ENCODE measurements at places on chromosomes 2 and 18.

- DNase-seq = peak; percentile 45
These were observed 23.5 kb upstream of the ELAC1 start for GRCh38 chr18:50944245-50944932.

DNA sequence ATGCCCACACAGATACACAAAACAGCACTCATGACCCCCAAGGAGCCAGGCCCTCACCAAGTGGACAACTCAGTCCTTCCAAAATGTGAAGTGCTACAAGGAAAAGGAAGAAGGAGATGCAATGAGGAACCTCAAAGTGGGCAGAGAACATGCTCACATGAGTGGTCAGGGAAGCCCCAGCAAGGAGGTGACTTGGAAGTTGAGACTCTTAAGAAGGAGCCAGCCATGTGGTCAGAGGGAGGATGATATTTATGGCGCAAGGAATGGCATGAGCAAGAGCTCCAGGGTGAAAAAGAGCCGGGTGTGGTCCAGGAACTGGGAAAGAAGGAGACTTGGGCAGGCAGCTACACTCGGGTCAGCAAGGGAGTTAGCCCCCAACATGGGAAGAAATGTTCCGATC, 30.0 kb upstream of the KLHL29 start:
- DNase-seq = no peak

DNA sequence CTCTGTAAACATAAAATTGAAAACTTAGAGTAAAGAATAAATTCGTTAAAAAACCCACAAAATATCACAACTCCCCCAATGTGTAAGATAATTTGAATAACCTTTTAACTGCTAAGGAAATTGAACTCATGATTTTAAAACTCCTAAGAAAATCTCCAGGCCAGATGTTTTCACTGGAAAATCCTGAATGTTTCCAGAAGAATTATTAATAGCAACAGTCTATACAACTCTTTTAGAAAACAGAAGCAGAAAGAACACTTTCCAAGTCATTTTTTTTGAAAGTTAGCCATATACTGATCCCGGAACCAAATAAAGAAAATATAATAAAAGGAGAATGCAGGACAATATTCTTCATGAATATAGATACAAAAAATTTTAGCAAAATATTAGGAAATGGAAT, 165.6 kb downstream of the ACOXL start:
- no peak for DNase-seq

- DNase-seq = no peak
These were observed 177.7 kb upstream of the ZC3H15 start for GRCh38 chr2:186308347-186308746.

DNA sequence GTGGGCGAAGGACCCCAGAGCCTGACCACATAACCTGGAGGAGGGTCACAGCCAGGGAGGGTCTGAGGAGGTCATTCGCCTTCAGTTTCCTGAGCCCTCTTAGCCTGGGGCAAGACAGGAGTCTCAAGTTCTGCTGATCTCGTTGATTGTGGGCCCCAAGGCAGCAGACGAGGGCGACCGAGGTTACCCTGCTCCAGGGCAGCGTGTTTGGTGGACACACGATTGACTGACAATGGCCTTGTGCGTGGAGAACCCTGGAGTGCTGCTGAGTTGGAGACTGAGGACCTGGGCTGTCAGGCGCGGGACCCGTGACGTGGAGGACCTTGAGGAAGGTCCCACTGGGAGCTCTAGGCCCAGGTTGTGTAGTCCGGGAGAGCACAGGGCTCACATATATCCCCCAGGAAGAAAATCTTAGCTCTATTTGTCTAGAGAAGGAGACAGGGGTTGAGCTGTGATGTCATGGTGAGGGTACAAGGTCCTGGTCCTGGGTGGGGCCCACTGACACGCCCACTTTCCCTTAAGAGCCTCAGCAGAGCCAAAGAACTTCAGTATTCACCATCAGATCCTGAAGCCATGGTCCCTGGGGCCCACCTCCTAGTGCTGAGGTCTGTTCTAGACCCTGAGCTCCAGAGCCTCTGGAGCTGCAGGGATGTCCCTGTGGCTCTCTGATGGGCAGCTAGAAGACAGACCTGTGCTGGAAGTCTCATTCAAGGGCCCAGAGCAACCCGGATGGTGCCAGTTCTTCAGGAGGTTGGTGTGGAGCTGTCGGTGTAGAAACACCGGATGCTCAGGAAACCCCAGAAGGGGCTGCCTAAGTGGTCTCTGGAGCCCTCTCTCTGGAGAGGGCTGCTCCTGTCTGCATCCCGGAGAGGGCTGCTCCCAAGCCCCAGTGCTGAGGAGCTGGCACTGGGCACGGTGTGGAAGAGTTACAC, 53.1 kb downstream of the DYSF start:
- DNase-seq = no peak

- DNase-seq = no peak
These were observed 56.0 kb upstream of the FZD7 start for GRCh38 chr2:201977651-201978050.

- DNase-seq = no peak
These were observed 54.7 kb upstream of the SP5 start for GRCh38 chr2:170660409-170660808.

- no peak for DNase-seq
These were observed at the start of gene NFATC1 for GRCh38 chr18:79395761-79396404. Gene NFATC1 (plus strand): TSS chr18:79395930. CDS start chr18:79396225, 295 bp downstream.

DNA sequence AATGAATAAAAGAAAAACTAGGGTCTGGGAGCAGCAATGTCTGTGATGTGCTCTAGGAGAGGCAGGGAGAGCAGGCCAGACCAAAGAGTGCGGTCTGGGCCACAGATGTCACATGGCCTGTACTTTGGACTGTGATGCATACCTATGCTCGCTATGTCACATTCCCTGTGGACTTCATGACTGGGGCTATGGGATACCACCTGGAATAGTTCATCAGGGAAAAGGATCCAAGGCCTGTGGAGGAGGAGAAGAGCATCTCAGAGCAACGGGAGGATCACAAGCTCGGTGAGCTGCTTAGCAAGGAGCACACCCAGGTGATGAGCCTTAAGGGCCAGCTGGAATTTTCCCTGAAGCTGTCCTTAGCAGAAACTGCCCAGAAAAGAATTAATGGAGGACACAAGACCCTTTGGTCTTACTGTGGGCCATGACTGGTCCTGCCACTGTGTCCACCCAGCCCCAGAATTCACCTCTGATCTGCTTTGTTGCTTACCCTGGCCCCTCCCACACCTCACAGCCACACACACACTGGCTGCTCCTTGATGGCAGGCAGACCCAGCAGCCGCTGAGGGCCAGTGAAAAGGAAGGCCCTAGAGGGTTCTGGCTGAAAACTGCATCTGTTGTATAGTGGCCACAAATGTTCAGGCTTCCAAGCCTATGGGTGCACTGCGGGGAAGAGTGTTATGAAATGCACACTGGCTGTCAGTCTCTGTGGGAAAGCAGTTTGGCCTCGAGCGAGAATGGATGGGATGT, 25.3 kb upstream of the GCC2 start:
- no peak for DNase-seq

DNA sequence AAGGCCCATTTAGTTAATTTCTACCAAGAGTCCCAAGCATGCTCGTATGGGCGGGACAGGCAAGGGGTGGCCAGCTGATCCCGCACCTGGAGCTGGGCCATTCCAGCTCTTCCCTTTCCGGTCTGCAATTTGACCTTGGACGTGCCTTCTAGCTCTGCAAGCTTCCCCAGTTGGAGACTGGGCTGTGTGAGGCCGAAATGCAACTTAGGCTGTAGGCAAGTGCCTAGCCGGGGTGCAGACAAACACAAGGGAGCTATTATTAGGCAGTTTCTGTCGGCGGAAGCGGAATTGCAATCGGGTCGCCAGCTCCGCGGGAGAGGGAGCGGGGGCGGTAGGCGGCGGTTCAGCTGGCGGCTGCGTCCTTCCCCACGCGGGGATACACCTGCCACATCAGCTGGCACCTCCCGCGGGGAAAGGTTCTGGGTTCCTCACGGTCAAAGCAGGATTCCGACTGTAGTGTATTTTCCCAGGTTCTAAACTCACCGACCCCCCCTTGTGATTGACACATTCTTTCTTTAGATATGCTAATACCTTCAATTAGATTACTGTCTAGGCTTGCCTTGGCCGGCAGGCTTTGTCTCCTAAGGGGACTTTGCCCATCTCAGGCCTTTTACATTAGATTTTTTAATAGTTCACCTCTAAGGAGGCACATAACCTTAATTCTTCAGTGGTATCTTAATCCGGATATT, 17.1 kb upstream of the ZNF532 start:
- no peak for DNase-seq

GRCh38 chr2:102062802-102063201, 71.0 kb downstream of the IL1R2 start:
- DNase-seq = no peak

DNA sequence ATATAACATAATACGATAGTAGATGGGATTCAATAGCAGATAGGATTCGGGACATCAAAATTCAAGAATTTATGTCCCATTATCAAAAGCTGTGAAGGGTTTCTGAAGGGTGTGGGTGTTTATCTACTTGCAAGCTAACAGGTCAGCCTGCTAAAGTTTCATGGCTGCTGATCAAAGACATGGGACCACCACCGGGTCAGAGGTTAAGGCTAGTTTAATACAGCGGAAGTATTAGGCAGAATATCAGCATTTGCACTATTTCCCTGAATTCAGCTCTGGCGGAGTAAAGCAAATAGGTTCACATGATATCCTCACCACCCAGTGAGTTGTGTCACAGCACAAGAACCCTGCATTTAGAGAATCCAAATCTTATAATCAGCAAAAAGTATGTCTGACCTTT, 82.5 kb downstream of the DSEL start:
- DNase-seq = no peak

- DNase-seq = no peak
These were observed 28.0 kb downstream of the KIAA2012 start for GRCh38 chr2:202101026-202101579.

GRCh38 chr2:62415518-62415917, 90.5 kb downstream of the TMEM17 start:
- DNase-seq = no peak

DNA sequence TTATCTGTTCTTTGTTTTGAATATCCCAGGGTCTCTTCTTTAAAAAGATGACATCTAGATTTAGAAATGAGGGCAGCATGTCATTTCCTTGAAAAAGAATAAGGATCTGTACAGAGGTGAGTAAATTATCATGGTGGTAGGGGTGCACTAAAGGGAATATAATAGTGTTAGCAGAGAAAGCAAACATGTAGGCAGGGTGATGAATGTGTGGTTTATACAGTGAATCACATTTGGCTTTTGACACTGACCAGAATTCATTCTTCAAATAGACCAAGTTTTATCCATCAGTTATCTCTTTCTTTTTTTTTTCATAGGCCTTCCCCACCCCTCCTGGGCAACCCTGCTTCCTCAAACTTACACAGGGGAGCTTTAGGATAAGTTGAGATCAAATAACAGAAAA, 184.5 kb upstream of the LRP1B start:
- DNase-seq = no peak

DNA sequence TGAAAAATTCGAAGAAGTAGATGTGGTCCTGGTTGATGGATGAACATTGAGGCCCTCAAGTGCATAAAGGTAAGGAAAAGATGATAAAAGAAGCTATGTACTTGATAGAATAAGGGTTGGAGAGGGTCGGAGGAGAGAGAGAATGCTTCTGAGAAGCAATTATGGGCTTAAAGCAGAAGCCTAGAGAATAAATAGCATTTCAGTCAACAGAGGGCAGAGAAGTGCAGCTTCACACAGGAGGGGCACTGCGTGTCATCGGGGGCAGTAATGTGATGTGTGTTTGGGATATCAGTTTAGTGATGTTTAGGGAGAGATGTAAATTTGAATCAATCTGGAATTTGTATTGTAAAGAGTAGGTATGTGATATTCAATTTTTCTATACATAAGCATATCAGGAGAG, 334.5 kb downstream of the PIK3C3 start:
- DNase-seq = no peak

DNA sequence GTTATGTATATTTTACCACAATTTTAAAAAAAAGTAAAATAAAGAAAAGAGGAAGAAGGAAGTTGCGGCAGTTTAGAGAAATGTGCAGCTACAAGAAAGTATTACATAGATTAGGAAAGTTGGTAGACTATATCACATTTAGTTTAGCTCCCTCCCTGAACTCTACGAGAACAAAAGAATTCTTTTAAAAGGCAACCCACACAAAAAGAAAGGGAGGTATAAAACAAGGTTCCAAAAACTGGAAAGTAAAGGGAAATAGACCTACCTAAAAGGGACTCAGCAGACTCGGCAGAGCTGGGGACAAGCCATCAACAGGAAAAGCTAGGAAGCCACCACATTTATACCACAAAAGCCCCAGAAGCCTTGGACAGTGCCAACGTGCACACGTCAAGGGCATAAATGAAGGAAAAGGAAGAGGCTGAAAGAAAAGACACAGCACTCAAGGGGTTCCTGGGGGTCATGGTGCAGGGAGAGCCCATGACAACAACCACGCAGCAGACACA, 9.1 kb downstream of the TMEM127 start:
- DNase-seq = no peak

DNA sequence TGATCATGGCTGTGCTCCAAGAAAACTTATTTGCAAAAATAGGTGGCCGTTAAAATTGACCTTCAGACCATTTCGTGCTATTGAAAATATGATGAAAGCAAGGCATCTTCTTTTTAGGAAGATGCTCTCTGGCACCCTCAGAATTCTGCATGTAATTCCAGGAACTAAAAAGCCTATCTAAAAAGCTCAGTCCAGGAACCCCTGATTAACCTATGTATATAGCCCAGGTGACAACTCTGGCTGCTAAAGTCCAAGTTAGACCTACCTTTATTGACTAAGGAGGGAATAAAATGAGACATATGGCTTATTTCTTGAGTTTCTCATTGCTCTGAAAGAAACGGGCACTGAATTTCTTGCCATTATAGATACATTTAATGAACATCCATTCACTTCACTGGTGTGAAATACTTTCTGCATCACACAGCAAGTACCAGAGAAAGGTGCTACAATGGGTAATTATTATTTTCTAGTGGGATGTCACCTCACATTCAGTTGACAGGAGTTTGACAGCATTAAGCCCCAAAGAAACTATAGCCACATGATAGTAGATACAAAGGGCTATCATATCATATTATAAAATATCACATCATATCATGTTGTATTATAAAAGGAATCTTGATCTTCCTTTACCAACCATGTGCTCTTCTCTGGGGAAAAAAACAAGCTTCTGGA, 83.8 kb downstream of the EPHA4 start:
- no peak for DNase-seq

DNA sequence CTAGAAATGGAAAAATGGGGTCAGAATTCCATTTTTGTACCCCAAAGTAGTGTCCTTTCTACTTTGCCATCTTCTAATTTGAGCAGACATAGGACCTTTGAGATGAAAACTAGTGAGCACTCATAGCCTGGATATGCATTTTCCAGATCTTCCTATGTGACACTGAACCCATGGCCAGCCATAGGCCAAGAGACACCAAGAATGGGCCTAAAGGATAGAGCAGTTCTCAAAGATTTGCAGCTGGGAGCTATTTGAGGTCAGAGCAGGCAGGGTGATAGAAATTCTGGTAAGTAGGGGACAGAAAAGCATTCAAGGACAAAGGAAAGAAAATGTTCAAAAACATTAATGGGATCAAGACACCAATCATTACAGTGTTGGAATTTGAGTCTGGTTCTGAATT, 332.8 kb downstream of the MYCN start:
- no peak for DNase-seq

GRCh38 chr2:169129703-169130243, 60.4 kb downstream of the DHRS9 start:
- DNase-seq = no peak

- DNase-seq = no peak
These were observed 11.5 kb downstream of the SF3B1 start for GRCh38 chr2:197423307-197423706.

Data from globus pallidus (tissue), 1 donor.